NCI-H1105 (cell line): ENCODE measurements at places on chromosomes 16 and 17.

DNA sequence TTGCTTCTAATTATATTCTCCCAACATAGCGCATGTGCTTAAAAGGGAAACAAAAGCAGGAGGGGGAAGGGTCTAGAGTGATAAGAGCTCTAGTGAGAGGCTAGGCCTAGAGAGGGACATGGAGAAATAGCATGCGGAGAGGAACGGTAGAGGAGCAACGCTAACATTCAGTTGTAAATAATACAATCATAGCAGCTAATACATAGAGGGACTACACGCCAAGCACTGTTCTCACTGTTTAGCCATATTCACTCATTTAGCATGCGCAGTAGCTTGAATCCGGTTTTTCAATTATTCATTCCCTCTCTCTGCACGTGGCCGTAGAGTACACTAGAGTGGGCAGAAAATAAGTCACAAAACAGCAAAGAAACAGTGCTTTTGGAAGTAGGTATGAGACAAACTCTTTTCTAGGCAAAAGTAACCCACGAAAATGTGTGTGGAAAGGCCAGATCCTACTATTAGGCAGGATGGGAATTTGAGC, 1.7 kb upstream of the ALOX12 start:
- no peak for DNase-seq

GRCh38 chr17:73431401-73432205, 119.8 kb upstream of the CDC42EP4 start:
- no peak for DNase-seq

DNA sequence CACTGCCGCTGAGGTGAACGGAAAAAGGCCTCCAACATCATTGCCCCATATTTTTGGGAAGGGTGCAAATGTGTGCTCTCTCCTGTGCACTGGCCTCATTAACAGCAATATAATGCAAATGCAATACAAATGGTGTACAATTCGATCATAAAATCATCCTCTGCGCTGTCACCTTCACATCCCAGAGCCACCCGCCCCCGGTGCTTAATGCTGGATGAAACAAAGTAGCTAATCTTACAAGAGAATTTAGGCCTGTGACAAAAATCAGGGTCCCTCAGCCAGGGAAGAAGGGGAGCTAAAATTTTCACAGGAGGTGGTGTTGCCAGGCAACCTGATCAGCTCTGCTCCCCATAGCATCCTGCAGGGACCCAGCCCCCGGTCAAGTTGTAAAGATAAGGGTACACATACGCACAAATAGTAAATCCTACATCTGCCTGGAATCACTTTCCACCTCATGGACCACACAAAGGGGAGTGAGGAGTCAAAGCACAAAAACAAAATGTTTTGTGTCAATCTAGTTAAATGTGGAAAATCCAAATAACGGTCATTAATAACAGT, 3.0 kb downstream of the TBC1D16 start:
- DNase-seq: no peak

DNA sequence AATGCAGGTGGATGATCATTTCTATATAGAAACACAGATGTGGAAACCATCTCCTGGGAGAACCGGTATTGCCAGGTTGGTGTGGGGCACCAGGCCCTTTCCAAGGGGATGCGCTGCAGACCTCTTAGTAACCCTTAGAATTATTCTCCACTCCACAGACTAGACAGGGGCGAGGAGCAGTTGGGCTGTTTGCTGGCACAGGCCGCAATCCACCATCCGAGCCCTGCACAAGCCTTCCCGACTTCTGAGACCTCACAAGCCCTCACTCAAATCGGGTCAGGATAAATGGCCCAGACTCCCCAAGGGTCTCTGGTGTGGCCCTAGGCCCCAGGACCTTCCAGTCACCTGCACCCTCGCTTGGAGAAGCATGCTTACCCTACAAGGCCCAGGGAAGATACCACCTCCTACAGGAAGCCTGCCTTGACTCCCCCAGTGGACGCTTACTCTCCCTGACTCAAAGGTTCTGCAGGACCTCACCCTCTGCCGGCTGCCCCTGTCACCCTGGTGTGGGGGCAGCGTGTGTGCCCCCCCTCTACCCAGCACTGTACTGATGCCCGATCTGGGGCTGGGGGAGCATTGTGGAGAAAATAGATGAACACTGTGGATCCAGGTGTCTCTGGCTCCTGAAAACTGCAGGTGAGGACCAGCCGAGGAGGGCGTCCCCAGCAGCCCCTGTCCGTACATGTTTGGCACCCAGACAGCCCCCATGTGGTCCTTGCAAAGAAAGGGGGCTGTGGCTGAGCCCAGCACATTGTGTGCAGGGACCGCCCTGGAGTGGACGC, 49.8 kb upstream of the ACSF3 start:
- DNase-seq: no peak

DNA sequence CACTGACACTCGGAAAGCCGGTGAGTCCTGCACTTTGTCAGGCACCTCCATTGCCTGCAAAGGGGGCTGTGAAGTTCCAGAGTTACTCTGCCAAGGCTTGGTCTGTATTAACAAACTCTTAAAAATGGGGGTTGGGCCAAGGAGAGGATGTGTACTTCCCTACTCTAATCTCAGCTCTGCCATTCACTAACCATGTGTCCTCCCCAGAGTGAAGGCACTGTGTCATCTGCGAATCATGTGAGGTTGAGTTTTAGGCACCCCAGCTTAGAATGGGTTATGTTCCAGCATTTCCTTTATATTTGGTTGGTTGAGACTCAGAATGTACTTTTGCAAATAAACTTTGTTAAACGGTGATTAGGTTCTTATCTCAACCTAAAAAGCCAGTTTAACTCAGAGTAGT, 24.9 kb downstream of the ERCC4 start:
- no peak for DNase-seq

DNA sequence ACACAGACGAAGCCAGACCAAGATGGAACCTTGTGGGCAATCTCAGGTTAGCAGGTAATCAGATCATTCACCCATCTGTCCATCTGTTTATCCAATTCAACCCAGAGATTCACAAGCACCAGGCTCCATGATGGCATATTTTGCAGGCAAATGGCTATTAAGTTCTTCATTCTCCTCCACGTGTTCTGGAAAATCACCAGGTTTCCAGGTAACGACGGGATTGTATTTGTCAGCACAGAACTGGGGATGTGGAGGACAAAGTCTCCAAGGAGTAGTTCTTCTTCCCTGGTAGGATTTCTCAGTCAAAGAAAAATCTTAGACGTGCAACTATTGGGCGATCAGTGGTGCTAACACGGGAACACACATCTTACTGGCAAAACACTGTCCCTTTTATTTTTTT, 368.8 kb downstream of the SLC39A11 start:
- DNase-seq: no peak

GRCh38 chr16:13269905-13270528, 368.6 kb downstream of the SHISA9 start:
- DNase-seq: no peak

DNA sequence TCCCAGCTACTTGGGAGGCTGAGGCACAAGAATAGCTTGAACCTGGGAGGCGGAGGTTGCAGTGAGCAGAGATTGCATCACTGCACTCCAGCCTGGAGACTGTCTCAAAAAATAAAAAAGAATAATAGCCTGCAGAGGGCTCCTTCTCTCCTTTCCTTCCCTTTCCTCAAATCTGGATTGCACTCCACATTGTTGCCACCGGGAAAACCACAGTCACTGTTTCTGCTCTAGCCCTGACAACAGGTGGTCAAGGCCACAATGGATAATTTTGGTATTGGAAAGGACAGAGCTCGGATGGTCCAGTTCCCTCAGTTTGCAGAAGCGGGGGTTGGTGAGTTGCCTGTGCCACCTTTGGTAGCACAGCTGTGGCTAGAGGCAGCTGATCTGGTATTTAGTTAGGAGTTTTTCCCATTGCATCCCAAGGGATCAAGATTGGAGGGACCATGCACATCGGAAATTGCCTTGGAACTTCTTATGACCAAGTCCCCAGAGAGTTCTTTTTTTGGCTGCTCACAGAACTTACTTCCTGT, 44.7 kb upstream of the PRSS54 start:
- no peak for DNase-seq

DNA sequence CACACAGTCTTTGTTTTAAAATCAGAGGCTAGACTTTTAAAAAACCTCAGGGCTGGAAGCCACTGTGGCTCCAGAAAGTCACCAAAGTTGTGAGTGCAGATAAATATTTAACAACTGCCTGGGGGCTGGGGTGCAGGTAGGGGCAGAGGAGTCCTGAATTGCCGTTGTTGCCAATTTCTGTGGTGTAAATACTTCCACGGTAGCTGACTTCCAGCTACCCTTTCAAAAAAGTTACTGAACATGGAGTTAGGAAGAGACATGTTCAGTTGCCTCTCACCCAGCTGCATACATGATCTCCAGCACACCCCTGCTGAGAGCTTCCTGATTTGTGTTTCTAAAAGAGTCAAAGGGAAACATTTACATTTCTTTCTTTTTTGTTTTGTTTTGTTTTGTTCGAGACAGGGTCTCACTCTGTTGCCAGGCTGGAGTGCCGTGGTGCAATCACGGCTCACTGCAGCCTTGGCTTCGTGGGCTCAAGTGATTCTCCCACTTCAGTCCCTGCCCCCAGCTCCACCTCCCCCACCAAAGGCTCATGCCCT, 58.7 kb downstream of the PLXDC1 start:
- no peak for DNase-seq

DNA sequence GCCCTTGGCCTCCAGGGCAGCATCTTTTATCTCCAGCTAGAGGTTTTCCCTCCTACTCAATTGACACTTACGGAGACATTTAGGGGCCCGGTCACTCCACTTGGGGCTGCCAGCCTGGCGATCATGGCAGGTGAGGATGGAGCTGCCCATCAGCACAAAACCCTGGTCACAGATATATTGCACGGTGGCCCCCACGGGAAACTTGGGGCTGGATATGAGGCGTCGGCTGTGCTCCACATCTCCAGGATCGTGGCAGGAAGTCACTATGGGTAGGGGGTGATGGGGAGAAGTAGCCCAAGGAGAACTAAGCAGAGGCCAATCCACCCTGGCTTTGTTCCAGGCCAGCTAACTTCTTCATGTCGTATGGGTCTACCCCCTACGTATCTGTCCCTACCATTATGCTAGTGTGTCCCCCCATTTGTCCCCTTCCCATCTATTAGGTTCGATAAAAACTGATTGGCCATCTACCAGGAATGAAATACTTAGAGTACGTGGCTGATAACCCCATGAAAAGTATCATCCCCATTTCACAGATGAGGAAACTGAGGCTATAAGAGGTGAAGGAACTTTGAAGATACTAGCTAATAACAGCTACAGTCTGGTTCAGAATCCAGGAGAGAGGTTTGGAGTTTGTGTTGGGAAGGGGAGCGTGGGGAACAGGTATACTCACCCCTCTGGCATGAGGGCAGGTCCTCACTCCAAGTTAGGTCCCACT, 6.1 kb upstream of the PHF12 start:
- DNase-seq: no peak

DNA sequence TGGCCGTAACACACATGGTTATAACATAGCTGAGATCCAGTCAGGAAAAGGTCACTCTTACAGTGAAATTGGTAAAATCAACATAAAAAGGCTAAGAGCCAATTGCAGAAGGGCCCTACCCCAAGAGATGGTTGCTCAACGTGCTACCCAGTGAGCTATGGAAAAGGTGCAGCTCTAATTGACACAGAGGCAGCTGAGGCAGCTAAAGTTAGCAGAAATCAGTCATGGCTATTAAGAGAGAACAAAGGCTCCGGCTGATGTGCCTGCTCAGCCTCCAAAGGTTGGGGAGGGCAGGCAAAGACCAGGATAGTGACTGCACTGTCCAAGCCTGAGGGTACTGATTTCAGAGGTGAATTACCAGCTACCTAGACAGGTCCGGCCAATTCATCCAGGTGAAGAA, 76.5 kb upstream of the ATP2A3 start:
- no peak for DNase-seq

DNA sequence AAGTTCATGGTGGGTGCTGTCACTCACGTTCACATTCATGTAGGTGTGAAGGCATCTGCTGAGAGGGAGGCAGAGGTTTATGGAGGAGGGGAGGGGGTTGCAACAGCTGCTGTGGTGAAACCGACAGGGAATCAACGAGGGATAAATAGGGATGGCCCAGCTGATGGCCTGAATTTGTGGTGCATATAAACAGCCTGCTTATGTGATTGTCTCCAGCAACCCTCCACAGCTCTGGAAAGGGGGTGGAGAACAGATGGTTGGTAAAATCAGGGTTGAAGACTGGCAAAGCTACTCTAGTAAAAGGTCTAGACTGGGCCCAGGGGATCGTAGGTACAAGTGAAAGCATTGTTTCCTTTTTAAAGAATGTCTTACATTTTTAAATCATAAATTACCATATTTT, 53.7 kb downstream of the IQCK start:
- no peak for DNase-seq

- peak; percentile 73 for DNase-seq
Measured at GRCh38 chr17:43900183-43900857, 7.0 kb downstream of the MPP2 start.

DNA sequence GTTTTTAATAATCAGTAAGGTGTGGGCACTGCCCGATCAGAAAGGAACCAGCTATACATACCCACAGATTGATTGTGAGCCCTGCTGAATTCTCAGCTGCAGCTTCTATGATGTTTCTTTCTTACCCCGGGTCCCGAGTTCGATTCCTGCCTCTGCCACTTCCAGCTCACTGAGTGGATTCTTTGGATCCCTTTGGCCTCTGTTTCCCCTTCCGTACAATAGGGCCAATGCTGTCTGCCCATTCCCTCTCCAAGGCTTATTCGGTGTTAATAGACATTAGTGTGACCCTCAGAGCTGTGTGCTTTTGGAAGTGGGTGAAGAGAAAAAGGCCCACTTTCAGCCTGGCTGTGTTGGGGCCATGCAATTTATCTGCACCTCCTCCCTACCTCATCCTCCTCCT, 115.8 kb downstream of the IRX5 start:
- no peak for DNase-seq

- no peak for DNase-seq
Measured at GRCh38 chr16:53805113-53805512, 101.2 kb downstream of the FTO start.

- no peak for DNase-seq
Measured at GRCh38 chr16:4677994-4678393, 15.4 kb upstream of the NUDT16L1 start.

DNA sequence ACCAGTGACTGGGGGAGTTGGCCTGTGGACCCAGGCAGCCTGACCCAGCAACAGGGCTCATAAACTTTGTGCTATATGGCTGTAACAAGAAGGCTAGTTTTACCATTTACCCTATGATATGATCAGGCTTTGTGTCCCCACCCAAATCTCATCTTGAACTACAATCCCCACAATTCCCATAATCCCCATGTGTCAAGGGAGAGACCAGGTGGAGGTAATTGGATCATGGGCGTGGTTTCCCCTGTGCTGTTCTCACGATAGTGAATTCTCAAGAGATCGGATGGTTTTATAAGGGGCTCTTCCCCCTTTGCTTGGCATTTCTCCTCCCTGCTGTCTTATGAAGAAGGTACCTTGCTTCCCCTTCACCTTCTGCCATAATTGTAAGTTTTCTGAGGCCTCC, 111.2 kb upstream of the NLRP1 start:
- DNase-seq: no peak

DNA sequence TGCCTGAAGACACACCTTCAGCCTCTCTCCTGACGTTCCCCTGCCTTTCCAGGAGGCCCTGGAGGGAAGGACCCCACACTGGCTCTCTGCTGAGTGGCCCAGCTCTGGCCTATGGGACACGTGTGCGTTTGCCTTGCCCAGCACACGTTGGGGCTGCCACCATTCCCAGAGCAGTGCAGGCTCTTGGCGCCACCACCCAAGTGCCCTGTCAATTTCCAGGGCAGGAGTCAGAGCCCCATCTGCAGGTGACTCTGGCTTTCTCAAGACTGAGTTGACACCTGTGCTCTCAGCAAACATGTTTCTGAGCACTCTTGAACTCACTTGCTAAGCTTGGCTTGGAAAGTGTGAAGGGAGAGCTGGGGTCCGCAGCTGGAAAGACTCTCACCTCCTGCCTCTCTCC, 4.7 kb upstream of the IRF8 start:
- DNase-seq: no peak
